Activated T-cell treated with anti-CD3 and anti-CD28 coated beads for 4 hours (primary cell): ENCODE measurements at places on chromosomes 16 and 17.

GRCh38 chr16:2493605-2494004 lies 18.7 kb downstream of the TBC1D24 start:
- no peak for DNase-seq

- no peak for DNase-seq
These were observed 1.8 kb downstream of the KNOP1 start for GRCh38 chr16:19716183-19716582.

DNA sequence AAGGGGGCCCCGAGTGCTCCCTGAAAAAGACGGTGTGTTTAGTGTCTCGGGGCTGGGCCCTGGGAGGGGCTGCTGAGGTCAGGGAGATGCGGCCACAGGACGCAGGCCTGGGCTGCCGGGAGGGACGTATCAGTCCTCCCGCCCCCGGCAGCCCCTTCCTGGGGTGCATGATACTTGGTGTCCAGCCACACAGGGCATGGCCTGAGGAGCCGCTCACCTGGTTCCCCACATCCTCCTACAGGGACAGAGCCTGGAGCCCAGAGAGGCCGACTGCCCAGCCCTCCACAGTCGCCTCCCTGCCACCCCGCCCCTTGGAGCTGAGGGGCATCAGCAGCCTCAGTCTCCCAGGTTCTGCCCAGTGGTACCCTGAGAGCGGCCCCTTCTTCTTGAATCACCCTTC lies 12.0 kb upstream of the DEF8 start:
- DNase-seq: no peak

DNA sequence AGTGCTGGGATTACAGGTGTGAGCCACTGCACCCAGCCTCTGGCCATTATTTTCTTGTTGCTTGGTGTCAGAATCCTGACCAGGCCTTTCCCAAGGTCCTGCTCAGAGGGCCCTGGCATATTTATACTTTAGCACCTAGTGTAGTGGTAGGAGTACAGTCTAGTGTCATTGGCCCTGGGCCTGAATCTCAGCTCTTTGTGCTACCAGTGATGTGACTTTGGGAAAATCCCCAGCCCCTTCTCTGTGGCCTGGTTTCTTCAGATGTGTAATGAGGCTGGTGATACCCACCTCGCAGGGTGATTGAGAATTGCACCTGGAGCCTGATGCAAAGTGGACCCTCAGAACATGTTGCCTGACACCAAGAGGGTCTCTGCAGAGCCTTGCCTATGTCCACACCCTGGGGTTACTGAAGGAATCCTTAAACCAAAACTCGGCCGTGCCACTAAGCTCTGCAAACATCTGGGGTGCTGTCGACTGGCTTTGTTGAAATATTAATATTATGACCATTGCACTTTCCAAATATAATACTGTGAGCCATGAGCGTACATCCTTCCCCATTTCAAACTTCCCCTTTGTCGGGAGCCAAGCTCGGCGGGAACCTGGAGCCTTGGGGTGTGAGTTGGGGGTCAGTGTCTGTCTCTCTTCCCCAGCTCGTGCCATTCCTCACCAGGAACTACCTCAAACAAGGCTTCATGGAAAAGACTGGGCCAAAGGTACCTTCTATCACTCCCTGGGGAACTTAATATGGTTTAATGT lies 18.0 kb upstream of the RNF135 start:
- no peak for DNase-seq

GRCh38 chr17:3985846-3986245 lies 21.6 kb upstream of the ATP2A3 start:
- no peak for DNase-seq

DNA sequence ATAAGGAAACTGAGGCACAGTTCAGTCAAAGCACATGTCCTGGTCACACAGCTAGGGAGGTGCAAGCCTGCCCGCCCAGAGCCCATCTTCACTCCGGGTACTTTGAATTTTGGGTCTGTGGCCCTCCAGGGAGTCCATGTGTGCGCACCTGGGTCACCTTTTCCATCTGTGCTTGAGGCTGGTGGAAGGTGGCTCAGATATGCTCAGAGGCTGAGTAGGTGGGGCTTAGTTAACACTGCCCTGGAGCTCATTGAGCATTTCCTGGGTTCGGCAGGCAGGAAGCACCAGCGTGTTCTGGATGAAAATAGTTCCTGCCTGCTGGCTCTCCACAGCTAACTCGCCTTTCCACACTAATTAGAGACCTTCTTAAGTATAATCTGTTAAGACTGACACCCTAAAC lies 19.2 kb downstream of the FAM234A start:
- no peak for DNase-seq
